HTR-8/SVneo (cell line): ENCODE measurements at places on chromosomes 5 and 9.

- DNase-seq, result no peak
Measured at GRCh38 chr5:119009131-119009530, 20.8 kb upstream of the DTWD2 start.

GRCh38 chr9:108897324-108898096 is 35.4 kb downstream of the ACTL7A start:
- DNase-seq, result no peak

DNA sequence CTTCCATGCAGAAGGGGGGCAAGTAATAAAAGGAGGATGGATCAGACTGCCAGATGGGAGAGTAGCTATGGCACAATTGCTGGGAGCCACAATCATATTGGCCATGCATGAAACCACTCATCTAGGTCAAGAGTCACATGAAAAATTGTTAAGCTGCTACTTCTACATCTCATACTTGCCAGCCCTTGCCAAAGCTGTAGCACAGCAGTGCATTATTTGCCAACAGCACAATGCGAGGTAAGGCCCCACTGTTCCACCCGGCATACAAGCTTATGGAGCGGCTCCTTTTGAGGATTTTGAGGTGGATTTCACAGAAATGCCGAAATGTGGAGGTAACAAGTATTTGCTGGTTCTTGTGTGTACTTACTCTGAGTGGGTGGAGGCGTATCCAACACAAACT is 109.9 kb upstream of the EPB41L4A start:
- no peak for DNase-seq

DNA sequence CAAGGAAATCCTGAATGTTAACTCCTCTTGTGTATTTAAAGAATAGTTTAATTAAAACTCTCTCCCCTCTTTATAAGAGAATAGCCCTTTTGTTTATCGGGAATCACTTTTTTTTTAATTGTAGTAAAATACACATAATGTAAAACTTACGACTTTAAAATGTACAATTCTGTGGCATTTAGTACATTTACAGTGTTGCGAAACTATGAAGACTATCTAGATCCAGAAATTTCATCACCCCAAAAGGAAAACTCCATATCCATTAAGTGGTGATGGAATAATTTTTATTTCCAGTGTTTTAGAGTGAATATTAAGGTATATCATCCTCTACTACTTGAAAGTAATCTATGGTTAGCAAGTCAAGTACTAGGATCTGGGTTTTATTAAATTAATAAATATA is 36.8 kb downstream of the KDM3B start:
- DNase-seq, result no peak

DNA sequence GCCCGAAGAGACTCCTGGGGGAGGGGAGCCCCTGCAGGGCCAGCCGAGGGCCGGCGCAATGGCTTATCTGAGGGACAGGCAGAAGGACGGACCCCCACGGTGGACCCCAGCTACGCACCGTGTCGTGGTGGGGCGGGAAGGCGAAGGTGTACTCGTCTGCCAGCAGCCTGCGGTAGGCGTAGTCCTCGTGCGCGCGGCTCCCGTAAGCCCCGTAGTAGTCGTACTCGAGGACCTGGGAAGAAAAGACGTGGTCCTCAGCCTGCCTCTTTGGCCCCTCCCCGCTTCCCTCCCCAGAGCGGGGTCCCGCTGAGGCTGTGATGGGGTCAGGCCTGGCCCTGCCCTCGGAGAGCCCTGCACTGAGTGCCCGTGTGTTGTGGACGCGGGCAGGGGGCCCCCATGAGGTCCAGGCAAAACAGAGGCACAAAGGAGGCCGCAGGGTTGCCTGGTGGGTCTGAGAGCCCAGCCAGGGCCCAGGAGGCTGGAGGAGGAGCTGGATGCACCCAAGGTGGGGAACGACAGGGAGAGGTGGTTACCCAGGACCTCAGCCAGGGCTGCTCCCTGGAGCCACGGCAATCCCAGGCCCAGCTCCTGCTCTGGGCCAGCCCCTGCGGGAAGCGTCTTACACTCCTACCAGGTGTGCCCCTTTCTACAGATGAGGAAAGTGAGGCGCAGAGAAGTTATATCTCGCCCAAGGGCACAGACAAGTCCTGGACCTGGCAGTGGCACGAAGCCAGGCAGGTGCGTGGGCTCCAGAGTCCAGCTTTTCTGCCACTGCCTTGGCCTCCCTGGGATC is 35.2 kb downstream of the SARDH start:
- DNase-seq, result no peak

DNA sequence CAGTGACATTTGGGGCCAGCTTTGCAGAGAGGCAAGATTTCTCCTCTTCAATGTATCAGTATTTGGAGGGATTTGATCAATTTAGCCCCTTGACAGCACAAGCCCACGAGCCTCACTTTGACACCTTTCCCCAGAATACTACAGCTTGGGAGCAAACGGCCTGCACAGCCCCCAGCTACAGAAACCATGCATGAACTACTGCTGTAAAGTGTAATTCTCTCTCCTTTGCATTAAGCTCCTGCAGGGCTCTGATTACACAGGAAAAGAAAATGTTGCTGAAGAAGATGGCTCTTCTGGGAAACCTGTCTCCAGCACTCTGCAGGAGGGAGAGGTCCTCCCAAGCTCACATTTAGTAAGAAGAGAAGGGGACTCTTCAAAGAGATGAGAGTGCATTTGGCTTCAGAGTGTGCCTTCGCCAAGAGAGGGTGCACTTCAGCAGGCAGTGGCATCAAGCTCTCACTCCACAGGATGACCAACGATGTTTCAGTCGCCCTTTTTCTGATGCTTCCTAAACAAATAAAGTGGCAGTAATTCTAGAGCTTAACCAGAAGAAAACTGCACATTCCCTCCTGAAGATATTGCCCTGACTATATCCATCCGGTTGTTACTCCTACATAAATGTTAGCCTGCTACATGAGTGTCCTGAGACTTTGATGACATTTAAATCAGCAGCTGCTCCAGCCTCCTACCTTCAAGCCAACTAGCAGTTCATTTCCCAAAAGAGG is 272.2 kb downstream of the AUH start:
- DNase-seq, result peak; percentile 42

DNA sequence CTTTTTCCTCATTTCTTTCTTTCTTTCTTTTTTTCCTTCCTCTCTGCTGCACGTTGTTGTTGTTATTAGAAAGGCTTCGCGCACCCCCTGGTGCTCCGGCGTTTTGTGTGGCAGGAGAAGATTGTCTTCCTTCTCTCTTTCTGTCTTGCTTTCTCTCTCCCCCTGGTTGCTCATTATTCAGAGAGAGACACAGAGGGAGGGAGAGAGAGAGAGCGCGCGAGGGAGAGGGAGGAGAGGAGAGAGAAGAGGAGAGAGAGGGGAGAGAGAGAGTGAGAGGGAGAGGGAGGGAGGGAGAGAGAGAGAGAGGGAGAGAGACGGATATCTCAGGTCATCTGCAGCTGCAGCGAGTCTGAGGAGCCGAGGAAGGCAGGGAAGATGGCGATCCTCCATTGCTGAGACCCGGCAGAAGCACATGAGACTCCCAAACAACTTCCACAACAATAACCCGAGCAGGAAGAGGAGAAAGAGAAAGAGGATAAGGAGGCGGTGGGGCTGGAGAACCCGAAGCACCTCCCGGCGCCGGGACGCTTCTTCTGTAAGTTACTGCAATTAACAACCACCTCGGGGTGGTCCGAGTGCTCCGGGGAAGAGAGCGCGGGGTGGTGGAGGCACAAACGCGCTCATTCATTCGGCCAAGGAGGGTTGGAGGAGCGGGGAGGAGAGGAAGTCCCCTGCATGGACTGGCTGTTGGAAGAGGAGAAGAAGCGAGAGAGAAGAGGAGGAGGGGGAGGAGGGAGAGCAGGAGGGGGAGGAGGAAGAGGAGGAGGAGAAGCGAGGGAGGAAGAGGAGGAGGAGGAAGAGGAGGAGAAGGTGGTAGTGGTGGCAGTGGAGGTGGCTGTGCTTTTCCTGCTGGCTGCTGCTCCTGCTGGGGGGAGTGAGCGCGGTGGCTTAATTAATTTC is at the start of gene ZNF462:
TSS of gene ZNF462 (plus strand) at position 346 of the 900 bp plus-strand sequence. CDS start 60,218 bp downstream, outside the sequence.
- peak; percentile 33 for DNase-seq

DNA sequence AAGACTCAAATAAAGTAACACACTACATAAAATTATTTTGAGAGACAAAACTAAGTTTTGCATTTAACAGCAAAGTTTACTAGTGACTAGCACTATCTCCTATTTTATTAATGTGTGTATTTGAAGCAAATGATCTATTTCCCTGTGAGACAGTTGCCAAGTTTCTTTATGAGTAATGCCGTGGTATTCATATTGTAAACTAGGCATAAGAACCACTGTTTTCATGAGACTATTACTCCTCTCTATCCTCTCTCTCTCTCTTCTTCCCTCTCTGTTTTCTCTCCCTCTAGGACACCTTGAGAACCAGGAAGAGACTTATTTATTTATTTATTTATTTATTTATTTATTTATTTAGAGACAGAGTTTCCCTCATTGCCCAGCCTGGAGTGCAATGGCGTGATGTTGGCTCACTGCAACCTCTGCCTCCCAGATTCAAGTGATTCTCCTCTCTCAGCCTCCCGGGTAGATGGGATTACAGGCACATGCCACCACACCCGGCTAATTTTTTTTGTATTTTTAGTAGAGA is 61.1 kb downstream of the MLANA start:
- DNase-seq, result no peak

GRCh38 chr9:110197330-110198187 is 10.4 kb downstream of the C9orf152 start:
- DNase-seq, result no peak

DNA sequence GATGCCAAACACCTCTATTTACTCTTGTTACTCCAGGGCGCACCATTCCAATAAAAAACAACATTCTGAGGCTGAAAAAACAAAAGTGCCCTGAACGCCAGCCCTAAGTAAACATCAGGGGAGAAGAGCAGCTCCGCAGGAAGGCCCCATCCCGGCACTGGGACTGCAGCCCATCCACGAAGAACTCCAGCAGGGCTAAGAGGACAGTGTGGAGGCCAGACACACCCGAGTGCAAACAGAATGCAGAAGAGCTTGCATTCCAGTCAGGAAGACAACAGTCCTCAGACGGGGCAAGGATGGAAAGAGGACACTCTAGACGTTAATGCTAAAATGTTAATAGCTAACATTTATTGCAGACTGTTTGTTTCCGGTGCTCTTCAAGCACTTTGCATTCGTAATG is 33.0 kb downstream of the FAM240B start:
- DNase-seq, result no peak

DNA sequence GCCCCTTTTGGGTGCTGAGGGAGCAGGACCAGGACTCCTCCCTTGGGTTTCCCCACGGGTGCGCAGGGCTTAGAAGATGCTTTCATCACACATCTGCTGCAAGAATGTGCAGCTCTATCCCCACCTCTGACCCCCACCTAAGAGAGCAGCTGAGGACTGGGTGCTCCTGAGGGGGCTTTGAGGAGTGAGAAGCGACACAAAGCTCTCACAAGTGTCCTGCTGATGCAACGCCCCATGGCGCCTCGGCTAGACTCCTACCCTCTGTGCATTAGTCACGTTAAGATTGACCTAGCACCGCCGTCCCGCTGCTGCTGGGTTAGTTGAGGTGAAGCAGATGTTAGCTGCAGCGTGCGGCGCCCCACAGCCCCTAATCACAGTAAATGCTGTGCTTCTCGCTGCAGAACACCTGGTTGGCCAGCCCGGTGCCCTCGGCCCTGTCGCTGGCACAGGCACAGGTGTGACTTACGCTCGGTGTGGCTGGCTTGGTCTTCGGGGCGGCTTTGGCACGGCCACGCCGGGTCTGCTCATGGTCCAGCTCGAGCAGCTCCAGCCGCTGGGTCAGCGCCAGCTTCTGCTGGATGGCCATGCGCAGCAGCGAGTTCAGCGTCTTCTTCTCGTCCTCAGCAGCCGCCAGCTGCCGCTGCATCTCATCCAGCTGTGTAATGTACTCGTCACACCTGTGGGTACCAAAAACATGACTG is 45.0 kb upstream of the IPPK start:
- no peak for DNase-seq

DNA sequence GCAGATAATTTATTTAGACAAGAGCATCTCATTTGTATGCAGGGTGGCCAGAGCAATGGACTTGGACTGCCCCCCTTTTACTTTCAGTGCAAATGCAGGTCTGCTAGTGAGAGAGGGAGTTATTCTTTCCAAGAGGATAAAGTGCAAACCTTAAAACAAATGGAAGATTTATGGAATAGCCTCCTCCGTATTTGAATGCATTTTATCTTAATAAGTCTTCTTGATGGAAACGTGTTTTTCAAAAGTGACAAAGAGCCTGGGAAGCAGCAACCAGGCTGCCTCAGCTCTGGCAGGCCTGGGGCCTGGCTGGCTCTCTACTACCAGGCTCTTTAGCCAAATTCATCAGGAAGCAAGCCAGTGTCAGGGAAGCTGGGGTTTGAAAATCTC is 6.8 kb downstream of the NR2F1 start:
- DNase-seq, result no peak

DNA sequence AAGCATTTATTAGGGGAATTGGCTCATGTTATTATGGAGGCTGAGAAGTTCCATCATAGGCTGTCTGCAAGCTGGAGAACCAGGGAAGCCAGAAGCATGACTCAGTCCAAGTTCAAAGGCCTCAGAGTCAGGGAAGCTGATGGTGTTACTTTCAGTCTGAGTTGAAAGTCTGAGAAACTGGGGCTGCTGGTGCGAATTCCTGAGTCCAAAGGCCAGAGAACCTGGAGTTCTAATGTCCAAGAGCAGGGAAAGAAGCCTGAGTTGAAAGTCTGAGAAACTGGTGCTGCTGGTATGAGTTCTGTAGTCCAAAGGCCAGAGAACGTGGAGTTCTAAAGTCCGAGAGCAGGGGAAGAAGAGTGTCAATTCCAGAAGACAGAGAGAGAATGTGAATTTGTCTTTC is 641.1 kb downstream of the ISL1 start:
- peak; percentile 14 for DNase-seq

DNA sequence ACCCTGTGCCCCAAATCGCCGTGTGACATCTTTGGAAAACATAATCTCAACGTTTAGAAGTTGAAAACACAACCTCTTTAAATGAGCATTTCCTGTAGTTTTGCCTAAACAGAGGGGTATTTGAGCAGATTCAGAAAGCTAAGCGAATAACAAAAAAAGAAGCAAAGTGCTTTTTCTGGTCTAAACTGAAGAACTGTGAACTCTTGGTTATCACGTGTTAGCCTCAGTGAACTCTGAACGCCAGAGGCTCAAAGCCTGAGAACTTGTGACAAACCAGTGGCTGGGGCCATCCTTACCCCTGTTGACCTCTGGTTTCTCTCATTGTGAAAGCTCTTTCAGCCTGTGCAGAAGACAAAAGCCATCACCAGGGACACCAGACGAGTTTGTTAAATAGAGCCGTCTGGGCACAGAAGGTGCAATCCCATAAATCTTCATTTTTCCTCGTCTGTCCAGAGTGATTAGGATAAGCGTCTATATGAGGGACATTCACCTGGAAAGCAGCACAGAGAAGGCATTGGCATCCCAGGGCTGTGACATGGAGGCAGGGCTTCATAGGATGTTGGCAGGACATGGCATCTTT is 61.4 kb upstream of the ICE1 start:
- DNase-seq, result no peak

- no peak for DNase-seq
Measured at GRCh38 chr9:100394032-100394695, 32.8 kb upstream of the MSANTD3 start.
